ENCODE measurements at places on chromosomes 11 and 22. TPM values are rescaled to one million over a fixed set of nuclear protein-coding genes. Genes with fewer than 3 reads are reported as not detected.

The BCO2 gene
- total RNA-seq, result 1.5 TPM

The USP2 gene
- total RNA-seq, result 2.8 TPM

The CHRM4 gene
- 0.14 TPM for total RNA-seq

The ZNF70 gene
- 2.3 TPM for total RNA-seq

GRCh38 chr11:73760135-73760678 lies 667 bp downstream of the RAB6A start:
- DNase-seq, result peak; percentile 67
